Stimulated activated CD4-positive, alpha-beta T cell treated with anti-CD3 and anti-CD28 coated beads, Interleukin-15, amount 100 ng/mL, for 1 hour (primary cell): ENCODE measurements at places on chromosomes 3 and 15.

GRCh38 chr3:20742903-20743552, 557.0 kb upstream of the SGO1 start:
- DNase-seq: no peak

GRCh38 chr3:13838421-13838820, 41.5 kb downstream of the WNT7A start:
- DNase-seq: no peak

GRCh38 chr15:77554306-77555080, 78.2 kb downstream of the LINGO1 start:
- DNase-seq: no peak

- DNase-seq: no peak
These were observed 131.2 kb upstream of the CGNL1 start for GRCh38 chr15:57245130-57245529.

GRCh38 chr3:130411320-130411719, 65.8 kb downstream of the COL6A5 start:
- no peak for DNase-seq

- DNase-seq: no peak
These were observed 5.0 kb downstream of the RARB start for GRCh38 chr3:25433106-25433505.

- no peak for DNase-seq
These were observed 59.0 kb downstream of the CLEC3B start for GRCh38 chr3:45084820-45085816.

DNA sequence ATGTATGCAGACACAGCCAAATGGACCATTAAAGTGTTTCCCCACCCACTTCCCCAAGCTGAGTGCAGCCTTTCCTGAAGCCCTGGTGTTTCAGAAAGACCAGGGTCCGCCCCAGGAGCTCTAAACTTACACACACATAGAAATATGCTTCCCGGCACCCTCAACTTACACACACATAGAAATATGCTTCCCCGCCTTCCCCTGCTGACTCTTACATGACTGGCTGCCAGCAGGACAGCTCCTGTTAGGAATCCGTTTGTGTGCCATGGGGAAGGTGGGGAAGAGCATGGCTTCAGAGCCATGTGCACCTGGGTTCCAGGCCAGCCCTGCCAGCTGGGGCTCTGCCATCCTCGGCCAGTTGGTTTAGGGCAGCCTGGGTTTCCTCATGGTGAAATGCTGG, 3.6 kb downstream of the CLEC3B start:
- no peak for DNase-seq

DNA sequence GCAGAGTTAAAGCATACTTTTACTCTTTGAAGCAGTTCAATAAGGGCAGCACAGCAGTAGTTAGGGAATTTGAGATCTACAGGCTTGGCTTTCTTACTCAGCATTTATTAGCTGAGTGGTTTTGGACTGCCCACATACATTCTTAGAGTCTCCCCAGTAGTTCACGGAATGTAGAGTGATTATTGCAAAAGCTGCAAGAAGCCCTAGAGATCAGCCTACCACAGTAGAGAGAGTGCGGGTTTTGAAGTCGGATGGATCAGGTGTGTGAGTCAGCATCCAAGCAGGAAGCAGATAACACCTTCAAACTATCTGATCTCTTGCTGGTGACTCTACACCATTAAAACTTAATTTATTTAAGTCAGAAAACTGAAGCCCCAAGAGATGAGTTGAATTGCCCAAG, 171.9 kb downstream of the SYNPR start:
- DNase-seq: no peak

- no peak for DNase-seq
These were observed 3.1 kb downstream of the GP5 start for GRCh38 chr3:194395778-194396538.
